DMS153 (cell line): ENCODE measurements at places on chromosomes 5 and 9.

GRCh38 chr5:112049738-112050137 lies 292.7 kb upstream of the NREP start:
- no peak for DNase-seq

GRCh38 chr5:156149213-156149612 lies 177.8 kb upstream of the SGCD start:
- DNase-seq: no peak

DNA sequence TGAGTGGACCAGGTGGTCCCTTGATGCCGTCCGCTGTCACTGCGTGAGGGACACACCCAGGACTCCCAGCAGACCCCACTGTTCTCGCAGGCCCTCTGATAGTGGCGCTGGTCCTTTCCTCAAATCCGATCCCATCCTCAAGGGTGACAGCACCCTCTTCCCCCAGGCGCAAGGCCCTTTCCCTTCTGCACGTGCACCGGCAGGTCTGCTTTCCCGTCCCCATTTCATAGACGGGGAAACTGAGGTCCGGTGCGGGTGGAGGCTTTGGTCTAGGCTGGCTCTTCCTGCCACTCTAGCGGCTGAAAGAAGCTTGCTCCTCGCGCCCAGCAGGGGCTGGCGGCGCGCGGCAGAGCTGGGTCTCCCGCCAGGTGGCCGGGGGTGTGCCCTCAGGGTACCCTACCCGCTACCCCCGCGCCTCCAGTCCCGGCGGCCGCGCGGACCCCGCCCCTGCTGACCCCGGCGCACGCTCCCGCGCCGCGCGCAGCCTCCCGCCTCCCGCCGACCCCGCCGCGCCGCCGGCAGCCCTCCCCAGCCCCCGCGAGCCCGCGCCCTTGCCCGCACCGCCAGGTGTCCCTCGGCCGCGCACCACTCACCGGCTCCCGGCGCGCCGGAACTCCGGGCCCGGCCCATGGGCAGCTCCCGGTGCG lies 453 bp downstream of the RASGEF1C start:
- DNase-seq: no peak

DNA sequence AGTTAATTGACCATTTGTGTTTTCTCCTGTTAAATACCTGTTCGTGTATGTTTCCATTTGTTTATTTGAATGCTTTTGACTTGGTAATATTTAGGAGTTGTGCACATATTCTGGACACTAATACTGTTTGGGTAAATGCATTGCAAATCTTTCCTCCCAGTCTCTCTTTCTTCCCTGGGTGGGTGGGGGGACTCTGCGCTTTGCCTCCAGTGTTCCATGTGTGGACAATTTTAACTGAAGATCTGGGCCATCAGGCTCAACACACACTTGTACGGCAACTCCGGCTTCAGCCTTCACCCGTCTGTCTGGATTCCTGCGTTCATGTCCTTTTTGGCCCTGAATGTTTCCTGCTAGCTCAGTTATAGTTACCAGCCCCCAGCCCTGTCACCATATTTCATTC lies 40.1 kb downstream of the GTF3C4 start:
- DNase-seq: no peak

GRCh38 chr5:108989761-108990392 lies 242.2 kb downstream of the FER start:
- DNase-seq: no peak

DNA sequence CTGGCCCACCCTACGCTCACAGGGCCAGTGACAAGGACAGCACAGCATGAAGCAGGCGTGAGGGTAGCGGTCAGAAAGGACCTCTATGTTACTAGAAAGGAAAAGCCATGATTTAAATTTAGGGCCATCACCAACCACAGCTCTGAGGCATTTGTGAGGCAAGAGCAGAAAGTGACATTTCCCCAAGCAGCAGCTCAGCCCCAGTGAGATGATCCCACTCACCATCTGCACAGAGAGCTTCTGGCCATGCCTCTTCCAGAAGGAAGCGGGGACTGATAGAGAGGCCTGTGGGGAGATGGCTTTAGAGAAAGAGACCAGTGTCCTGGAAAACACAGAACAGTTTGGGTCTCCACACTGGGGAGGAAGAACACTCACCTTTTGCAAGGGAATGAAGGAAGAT lies 413.9 kb downstream of the SPOCK1 start:
- no peak for DNase-seq

DNA sequence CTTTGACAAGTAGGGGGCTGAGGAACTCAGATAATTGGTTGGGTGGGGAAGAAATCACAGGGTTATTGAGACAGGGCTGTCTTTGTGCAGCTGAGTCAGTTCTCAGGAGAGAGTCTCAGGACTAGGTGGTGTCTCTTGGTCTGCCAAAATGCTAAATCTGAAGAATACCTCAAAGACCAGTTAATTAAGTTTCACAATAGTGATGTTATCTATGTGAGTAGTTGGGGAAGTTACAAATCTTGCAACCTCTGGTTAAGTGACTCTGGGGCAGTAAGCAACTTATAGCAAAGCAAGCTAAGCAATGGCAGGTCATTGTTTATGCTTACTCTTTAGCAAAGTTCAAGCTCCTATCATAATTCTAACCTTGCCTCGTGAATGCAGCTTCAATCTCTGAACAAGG lies 53.6 kb downstream of the GIN1 start:
- no peak for DNase-seq

DNA sequence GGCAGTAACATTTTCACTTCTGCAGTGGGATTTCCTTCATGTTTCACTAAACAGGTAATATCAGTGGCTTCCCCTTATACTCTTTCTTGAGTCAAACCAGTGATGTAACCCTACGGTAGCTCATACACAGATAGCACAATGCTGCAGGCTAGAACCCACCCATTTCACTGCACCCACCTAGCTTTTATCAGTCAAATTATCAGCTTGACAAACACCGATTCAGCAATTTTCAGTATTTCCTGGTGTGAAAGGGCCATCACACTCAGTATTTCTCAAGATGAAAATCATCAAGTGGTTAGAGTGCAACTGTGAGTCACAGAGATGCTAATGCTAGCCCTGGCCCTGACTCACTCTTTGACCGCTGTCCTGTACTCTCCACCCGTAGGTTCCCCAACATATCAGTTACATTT lies 242.3 kb upstream of the PTGER4 start:
- no peak for DNase-seq

- no peak for DNase-seq
These were observed 51.9 kb downstream of the TGFBI start for GRCh38 chr5:136080483-136081216.

DNA sequence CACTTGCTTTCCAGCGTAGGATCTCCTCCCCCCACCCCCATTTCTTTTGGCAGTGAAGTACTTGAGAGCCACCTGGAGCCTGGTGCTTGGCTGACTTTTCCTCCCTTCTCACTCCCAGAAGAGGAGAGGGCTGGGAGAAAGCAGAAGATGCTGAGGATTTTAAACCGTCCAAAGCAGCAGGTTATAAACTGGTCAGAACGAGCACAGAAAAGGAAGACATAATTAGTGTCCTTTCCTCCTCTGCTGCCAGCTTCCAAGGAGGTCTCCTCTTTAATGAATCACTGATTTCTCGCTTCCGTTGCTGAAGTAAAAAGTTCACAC lies 563 bp upstream of the FGF10 start:
- no peak for DNase-seq

- DNase-seq: no peak
These were observed 82.7 kb downstream of the HSD17B3 start for GRCh38 chr9:96219026-96219899.

DNA sequence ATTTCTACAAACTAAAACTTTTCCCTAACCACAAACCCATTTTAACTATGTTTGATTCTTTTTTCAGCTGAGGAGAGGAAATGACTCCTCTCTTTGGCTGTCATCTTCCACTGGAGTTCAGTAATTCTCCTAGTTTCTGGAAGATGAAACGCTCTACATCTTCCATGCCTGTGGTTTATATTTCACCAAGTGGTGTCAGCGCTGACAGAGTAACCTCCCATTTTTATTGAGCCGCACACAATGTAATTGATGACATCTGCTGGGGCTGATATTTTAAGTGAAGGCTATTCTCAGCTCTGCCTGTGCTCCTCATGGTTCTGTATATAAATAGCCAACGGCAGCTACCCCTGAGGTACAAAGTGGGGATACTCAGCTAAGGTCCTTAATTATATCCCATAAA lies 234.6 kb downstream of the SPOCK1 start:
- DNase-seq: no peak

GRCh38 chr5:55037046-55037771 lies 13.2 kb downstream of the GZMK start:
- no peak for DNase-seq

DNA sequence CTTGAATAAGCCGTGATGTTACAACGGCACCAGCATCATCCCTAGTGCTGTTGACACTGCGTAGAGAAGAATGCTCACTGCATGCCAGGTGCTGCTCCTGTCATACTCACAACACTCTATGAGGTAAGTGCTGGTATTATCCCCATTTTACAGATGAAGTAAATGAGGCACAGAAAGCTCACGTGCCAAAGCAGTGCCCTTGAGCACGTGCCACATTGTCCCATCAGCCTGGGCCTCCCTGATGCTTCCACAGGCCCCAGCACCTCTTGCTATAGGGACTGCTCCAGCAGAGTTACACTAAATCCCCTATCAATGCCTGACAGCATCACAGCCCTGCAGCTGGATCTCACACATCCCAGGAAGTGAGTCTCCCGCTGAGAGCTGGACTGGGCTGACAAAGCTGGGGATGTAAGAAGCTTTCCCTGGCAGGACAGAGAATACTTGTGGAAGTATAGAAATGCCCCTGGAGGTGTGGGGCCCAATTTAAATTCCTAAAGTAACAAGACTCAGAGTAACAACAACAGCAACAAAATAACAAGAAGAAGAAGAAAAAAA lies 216.1 kb downstream of the FSTL4 start:
- DNase-seq: no peak

- DNase-seq: no peak
These were observed 47.0 kb upstream of the SHC3 start for GRCh38 chr9:89225587-89225986.

DNA sequence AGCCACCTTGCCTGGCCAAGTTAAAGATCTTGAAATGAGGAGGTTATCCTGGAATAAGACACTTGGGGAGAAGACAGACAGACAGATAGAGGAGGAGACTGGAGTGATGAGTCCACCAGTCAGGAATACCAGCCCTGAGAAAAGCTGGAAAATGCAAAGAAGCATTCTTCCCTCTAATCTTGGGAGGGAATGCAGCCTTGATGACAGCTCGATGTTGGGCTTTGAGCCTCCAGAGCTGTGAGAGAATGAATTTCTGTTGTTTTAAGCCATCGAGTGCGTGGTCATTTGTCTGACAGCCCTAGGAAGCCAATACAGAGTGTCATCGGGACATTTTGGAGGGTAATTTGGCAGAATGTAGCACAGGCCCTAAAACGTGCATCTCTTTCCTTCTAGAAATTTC lies 199.1 kb upstream of the IER5L start:
- no peak for DNase-seq

GRCh38 chr5:145072889-145073288 lies 762.3 kb downstream of the PRELID2 start:
- no peak for DNase-seq

- no peak for DNase-seq
These were observed 6.0 kb downstream of the LRRC8A start for GRCh38 chr9:128887914-128888350.

DNA sequence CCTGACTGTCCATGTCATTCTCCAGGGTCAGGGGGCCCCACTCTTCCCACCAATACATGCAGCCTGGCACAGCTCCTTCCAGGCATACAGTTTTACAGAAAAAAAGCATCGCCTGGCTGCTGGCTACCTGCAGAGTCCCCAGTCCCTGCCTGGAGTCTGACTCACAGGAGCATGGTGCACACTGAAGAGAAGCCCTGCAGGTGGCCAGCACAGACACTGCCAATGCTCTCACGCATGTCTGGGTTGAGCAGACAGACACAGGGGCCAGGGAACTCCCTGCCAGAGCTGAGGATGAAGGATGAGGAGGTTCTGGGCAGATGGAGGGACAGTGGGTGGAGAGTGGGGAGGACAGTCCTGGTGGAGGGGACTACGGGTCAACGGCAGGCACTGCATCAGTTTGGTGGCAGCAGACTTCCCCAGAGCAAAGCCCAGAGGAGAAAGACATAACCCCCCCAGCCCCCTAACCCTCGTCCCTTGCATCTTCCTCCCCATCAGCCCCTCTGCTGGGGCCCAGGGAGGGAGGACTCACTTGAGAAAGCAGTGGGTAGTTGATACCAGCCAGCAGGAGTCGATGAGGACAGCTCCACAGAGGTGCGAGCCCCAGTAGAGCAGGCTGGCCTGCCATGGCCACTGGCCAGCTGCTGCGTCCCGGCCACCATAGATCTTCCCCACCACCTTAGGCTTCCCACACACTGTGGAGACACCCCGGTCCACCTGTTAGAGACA lies 72.9 kb upstream of the SPTLC1 start:
- DNase-seq: no peak
